Central memory CD8-positive, alpha-beta T cell (primary cell): ENCODE measurements at places on chromosomes 16 and 17.

DNA sequence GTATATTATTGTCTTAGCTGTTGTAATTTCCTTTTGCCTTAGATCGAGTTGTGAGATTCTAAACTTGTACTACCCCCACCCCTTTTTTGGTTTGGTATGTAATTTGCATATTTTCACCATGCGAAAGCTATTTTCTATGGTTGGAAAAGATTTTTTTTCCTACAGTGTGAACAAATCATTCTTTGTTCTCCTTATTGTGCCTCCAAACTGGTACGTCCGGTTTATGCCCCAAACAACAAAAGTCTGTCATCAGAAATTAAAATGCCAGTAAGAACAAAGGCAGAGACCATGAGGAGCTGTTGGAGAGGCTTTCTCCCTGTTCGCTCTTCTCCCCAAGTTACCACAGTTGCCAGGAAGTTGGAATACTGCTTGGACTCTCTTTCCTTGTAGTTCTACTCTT is 66.1 kb downstream of the BCAS3 start:
- no peak for DNase-seq

- DNase-seq, result no peak
Observed at GRCh38 chr16:8867216-8867931, 1.4 kb downstream of the CARHSP1 start.

DNA sequence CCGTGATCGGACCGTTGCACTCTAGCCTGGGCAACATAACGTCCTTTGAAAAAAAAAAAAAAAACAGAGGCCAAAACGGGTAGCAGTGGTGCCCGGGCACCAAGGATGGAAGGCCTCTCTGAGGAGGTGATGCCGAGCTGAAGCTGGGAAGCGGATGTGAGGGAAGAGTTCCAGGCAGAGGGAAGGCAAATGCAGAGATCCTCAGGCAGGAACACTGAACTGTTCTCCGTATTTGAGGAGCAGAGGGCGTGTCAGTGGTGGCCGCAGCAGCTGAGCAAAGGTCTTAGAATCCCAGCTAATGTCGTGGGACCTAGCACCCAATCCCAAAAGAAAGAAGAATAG is 656 bp upstream of the KCTD13 start:
- DNase-seq, result no peak

DNA sequence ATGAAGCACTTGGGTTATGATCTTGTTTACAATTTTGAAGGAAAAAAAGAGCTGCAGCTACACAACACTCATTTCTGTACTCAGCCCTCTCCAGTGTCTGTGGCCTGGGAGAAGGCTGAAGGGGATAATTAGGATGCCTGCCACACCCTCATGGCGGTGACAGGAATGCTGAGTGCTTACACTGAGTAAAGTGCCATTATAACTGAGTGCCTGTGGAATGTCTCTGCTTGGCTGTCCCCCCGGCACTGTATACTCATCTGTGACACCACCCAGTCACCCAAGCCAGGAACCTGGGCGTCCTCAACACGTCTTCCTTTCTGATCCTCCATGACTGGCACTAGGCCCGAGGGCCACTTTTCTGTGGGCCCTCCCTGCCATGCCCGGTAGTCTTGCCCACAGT is 3.5 kb upstream of the MRPL38 start:
- no peak for DNase-seq

DNA sequence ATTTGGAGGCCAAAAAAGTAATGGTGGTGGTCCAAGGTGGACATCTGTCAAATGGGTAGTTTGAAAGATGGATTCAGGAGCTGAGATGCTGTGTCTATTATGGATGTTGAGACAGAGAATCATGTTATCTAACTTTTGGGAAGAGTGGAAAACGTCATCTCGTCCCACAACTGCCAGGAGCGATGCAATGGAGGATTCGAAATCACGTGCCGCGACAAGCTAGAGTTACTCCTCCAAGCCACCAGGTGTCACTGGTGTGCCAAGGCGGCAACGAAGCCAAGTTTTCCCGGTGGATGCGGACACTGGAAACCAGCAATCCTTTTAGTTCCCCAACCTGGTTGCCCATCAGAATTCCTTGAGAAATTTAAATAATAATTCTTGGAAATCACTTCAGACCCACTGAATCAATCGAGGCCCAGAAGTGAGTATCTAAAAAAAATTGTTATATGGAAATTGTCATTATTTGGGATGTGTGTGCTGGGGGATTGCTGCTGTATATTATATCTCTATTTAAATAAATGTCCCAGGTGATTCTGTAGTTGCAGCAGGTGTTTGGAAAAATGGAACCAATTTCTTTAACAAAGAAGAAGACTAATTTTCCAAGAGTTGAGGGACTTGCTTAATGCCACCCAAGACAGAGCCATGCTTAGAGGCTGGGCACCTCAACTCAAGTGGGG is 206.1 kb downstream of the HAPSTR1 start:
- no peak for DNase-seq

GRCh38 chr16:569445-570254 is at the start of gene PIGQ:
TSS of gene PIGQ (plus strand) at chr16:569968. CDS start at chr16:574075, 4,107 bp downstream.
- peak; percentile 31 for DNase-seq

GRCh38 chr16:2751577-2752034 is 832 bp upstream of the SRRM2 start:
- DNase-seq, result no peak

DNA sequence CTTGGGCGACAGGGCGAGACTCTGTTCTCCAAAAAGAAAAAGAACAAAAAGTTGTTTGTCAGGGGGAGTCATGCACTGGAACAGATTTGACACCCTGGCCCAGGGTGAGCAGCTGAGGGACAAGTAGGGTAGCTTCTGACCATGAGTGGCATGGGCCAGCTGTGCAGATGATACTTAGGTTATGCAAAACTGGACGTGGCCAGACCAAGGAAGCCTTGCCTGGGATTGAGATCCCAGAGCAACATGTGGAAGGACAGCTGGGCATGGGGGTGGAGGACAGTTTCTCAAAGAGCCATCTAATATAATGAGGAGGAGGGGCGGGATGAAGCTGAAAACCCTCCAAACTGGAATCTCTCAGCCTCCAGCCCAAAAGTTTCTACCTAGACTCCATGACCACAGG is 19.6 kb upstream of the SLC35B1 start:
- no peak for DNase-seq

DNA sequence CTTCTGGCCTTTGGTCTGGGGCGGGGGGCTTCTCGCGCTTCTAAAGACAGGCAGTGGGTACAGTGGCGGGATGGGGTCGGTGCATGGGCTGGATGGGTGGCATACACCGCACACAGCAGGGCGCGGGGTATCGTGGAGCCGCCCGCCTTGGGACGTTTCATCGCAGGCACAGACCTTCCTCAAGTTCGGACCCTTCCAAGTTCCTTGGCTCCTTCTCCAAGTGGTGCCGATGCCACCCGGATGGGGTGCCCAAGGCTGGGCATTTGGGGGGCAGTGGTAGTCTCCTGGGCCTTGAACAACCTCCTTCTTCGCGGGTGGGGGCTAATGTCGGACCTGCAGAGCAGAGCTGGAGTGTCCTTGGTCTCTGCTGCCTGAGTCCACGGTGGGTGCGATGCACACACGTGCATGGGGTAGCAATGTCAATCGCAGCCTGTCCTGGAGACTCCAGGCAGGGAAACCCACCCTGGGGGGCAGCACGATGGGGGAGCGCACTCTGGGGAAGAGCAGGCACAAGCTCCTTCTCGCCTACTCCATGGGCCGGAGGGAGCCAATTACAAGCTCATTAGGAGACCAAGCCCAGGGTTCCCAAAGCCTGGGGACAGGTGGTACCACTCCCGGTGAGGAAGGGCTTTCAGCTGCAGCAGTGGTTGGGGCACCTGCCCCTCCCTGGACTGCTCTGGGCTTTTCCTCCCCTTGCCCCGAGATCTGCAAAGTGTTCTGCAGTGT is 686 bp upstream of the MTSS2 start:
- no peak for DNase-seq

GRCh38 chr17:49472527-49472926 is 22.6 kb upstream of the NGFR start:
- DNase-seq, result no peak

DNA sequence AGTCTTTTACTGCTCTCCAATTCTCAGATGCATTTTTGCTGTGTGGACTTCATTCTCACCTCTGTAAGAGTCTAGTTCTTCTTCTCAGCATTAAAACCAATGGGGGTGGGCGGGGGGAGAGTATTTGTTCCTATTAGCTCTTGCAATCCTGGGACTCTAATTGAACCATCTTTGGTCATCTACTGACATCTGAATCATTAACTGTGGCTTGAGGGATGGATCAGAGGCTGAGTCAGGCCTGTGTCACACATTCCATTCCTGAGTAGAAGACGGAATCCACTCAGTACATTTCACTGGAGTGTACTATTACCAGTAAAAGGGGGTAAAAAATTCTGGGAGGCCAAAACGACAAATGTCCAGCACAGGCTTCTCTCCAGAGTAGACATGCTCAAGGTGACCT is 12.8 kb upstream of the ZNF23 start:
- no peak for DNase-seq

DNA sequence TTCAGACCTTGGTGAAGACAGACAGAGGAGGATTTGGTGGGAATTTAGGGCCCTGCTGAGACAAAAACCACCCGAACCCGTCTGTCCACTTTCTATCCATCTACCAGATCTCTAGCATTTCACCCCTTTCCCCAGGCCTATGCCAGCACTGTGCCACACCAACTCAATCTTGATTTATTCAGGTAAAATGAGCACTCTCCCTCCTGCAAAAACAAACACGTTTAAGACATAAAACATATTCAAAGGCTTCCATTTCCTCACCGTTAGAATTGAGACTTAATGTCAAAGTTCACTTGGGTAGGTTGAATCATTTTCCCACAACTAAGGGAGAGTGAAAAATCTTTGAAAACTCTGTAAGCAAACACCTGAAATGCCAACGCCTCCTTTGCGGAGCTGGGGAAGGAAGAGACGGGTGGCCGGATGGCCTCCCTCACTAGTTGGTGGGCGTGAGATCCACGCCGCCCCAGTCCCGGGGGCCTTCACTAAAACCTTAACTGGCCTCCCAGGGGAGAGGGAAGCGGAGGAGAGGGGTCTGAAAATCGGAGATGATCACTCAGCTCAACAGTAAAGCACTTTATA is 862 bp downstream of the DCAKD start:
- DNase-seq, result no peak

DNA sequence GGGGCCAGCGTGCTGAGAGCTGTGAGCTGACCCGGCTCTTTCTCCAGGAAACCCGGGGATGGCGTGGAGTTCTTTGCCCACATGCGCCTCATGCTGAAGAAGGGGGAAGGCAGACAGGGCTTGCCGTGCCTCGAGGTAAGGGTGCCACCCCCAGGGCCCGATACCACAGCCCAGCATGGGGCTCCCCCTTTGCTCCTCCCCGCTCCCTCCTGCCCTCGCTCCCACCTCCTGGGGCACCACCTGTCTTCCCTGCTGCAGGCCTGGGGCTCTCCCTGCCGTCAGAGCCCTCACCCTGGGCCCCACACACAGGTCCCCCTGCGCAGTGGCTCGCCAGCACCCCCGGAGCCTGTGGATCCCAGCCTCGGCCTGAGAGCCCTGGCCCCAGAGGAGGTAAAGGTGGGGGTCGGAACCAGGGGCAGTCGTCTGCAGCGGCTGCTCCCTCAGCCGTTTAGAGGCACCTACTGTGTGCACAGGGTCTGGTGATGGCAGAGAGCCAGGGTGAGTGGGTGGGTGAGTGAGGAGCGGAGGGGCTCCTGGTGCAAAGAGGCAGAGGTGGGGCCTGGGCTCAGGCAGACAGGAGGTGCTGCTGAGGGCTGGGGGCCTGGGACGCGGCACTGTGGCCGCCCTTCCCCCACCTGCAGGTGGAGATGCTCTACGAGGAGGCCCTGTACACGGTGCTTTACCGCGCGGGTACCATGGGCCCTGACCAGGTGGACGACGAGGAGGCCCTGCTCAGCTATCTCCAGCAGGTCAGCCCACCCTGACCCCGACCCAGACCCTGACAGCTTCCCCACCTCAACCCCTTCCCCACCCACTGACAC is 5.6 kb downstream of the BAIAP3 start:
- no peak for DNase-seq

DNA sequence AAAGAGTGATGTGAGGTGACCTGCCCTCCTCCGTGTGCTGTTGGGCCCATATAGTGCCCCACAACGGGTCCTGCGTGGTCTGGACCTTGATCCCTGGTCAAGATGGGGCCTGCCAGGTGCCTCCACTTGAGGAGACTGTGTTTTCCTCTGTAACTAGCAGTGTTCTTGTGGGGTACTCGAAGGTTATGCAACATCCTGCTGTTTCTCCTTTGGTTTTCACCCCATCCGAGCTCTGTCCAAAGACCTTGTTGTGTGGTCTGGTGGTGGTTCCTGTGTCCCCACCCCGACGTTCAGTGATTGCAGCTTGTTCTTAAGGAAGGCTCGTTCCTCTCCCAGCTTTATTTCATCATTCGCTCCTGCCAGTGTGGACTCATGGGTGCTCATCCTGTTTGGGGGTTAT is 38.7 kb upstream of the ZNF750 start:
- no peak for DNase-seq

GRCh38 chr16:20871258-20871657 is 28.9 kb downstream of the DCUN1D3 start:
- no peak for DNase-seq

- no peak for DNase-seq
Observed at GRCh38 chr17:45339646-45340605, 23.1 kb upstream of the MAP3K14 start.
